ENCODE measurements at places on chromosomes 11 and 22. TPM values are rescaled to one million over a fixed set of nuclear protein-coding genes. Genes with fewer than 3 reads are reported as not detected.

DNA sequence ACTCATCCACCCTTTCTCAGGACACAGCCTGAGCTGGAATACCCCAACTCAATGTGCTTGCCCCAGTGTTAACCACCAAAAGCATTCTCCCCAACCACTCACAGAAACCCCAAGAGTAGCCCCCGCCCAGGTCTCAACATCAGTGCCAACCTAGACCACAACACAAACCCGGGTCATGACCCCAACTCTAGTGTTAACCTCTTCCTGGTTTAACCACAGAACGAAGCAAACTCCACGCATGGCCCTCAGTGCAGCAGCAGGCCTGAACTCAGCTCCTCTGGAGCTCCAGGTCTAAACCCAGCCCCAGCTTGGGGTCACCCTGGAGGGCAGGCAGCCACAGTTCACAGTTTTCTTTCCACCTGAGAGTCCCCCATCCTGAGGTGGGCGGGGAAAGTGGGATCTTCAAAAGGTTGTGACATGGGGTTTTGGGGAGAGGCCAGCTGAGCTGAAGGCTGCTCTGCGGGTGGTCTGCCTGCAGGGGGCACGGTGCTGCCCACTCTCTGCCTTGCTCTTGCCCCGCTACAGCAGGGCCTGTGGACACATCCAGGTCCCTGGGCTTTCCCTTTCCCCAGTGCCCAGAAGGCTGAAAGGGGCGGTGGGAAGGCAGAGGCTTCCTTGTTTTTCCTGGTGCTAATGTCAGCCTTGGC lies 37.9 kb downstream of the NECTIN1 start:
- DNase-seq = no peak

DNA sequence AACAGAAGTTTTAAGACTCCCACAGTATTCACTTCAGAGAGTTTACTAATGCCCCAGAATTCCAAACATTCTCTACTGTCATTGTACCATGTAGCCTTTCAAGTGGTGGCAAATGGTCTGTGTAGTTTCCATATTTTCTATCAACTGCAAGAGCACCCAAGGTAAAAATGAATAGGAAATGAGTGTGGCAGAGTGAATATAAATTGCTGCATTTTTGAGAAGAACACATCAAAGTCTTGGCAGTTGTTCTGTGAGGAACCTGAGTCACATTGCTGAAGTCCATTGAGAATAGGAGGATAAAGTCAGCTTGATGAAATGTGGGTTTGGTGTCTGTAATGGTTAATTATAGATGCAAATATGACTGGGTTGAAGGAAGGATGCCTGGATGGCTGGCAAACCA lies 193.6 kb downstream of the AASDHPPT start:
- DNase-seq = no peak

- no peak for DNase-seq
Observed at GRCh38 chr11:111428113-111428876, 49.2 kb upstream of the POU2AF1 start.

DNA sequence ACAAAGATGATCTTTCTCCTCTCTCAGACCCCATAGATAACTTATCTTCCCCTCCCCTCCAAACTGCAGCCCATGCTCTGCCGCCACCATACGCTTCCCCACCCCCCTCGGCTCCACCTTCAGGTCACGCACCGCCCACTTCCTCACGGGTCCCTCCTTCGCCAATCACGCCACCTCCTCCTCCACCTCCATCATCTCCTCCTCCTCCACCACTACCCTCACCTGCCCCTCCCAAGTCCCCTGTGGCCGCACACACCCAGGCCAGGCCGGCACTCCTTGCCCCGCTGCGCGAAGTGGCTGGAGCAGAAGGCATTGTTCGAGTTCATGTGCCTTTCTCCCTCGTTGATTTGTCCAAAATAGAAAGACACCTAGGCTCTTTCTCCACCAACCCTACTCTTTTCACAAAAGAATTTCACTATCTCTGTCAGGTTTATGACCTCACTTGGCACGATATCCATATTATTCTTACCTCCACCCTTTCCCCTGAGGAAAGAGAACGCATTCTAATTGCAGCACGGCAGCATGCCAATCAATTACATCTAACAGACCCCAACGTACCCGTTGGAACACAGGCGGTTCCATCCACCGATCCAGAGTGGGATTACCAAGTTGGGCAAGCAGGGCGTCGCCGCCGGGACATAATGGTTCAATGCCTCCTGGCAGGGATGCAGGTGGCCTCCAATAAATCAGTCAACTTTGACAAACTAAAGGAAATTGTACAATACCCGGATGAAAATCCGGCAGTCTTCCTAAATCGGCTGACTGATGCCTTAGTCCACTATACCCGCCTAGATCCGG lies 12.3 kb upstream of the OR56A3 start:
- no peak for DNase-seq

DNA sequence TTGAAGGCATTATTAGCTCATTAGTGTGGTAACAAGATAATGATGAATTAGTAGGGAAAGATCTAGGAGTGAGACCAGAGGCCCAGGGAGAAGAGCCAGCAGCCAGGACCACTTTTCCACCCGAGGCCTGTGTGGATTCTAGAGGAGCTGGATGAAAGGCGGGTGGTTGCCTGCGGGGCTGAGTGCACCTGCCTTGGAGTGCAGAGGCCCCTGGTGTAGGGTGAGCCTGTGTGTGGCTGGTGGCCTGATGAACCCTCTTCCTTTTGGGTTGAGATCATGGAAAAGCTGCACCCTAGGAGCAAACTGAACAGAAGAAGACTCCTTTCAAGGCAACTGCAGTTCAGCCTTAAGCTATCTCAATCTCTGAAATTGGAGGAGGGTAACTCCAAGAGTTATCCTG lies 5.9 kb upstream of the TP53AIP1 start:
- peak; percentile 23 for DNase-seq

DNA sequence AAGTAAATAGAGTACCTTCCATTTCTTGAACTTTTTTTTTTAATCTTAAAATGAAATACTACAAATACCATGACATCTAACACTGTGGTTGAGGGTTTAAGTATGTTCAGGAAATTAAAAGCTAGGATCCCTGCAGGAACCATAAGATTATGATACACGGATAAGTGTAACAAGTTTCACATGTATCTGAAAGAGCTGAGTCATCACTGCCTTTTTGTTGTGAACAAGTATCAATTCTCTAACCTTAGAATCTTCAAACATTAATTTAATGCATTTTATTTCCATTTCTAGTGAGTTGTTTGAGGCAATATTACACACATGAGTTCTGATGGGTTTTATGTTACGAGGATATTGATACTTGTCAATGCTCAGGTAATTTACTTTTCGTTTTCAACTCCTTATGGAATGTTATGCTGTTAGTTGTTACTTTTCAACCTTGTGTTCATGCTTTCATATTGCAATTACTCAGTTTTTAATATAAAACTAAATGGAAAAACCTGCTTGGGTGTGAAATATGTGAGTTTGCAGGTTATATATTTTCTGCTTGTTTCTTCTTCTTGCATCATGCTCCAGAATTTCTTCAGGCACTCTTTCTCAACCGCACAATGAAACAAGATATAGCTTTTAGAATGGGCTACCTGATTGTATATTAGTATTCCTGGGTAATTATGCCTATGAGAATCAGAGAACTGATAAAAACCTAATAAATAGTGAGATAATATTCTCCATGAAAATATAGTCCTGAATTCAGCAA lies 361.3 kb upstream of the MTNR1B start:
- DNase-seq = no peak

DNA sequence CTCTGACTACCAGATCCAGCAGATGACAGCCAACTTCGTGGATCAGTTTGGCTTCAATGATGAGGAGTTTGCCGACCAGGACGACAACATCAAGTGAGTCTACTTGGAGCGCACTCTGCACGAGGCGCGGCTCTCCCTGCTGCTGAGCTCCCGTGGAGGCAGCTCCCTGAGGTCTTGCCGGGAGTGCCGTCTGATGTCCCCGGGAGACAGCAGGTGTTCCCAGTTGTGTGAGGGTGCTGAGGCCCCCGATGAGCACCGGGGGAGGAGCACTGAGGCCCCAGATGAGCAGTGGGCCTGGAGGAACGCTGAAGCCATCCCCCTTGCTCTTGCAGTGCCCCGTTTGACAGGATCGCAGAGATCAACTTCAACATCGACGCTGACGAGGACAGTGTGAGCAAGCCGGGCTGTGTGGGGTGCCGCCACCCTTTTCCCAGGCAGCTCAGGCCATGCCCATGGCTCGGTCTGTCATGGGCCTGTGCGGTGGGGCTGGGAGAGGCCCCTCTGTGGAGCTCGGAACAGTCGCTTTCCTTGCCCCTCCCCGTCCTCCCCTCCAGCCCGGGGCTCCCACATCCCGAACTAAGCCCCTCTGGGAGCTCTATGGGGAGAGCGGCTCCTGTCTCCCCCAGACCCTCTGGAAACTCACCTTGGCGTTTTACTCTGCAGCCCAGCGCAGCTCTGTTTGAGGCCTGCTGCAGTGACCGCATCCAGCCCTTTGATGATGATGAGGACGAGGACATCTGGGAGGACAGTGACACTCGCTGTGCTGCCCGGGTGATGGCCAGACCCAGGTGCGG lies 37.1 kb downstream of the SBF1 start:
- DNase-seq = no peak

Gene CADM1
- not detected for total RNA-seq

DNA sequence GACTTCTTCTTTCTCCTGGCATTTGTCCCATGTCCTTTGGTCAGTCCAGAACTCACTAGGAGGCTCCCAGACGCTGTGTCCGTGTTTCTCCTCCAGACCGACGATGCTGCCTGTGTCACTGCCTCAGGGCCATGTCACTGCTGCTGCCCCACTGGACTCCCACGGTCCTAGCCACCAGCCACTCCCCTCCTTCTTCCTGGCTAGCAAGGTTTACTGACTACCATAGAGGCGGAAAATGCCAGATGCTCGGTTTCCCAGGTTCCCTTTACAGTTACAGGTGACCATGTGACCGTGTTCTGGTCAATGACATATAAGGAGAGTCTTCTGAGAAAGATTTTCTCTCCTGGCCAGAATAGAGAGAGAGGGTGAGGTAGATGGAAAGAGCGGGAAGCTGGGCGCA lies 40.7 kb upstream of the RBFOX2 start:
- DNase-seq = no peak

GRCh38 chr22:41285441-41285819 lies 557 bp downstream of the RANGAP1 start:
- DNase-seq = peak; percentile 92

- no peak for DNase-seq
Observed at GRCh38 chr11:130715877-130716220, 200.4 kb downstream of the SNX19 start.

DNA sequence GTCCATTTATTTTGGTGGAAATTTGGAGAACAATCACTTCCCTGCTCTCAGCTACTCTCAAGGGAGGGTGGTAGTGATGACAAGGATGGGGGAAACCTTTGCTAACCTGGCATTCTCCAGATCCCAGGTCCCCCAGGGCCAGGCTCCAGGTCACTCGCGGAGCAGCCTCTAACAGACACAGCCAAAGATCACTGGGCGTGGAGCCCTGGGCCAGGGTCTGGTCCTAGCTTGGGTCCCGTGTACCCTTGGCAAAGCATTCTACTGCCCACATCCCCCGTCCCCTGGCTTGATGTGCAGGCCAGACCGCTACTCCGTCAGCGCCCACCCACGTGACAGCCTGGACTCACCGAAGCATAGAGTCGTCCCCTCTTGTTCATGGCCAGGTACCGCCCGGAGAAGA lies 3.2 kb downstream of the FGF3 start:
- DNase-seq = no peak

DNA sequence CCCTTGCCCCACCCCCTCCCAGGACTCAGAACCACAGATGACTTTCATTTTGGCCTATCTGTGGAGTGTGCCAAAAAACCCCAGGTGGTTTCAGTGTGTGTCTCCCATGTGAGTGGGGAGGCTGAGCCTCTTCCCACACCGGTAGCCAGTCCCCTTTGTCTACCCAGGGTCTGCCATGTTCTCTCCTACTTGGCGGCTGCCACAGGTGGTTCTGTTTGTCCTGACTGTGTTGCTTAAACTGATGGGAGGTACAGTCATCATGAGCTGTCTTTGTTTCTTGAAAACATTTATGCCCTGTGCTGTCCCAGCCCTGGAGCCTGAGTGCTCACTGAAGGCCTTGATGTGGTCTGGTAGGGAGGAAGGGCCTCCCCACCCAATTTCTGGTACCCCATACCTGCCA lies 39.7 kb upstream of the SUSD2 start:
- peak; percentile 50 for DNase-seq

- no peak for DNase-seq
Observed at GRCh38 chr11:3949125-3949524, 93.7 kb downstream of the STIM1 start.

DNA sequence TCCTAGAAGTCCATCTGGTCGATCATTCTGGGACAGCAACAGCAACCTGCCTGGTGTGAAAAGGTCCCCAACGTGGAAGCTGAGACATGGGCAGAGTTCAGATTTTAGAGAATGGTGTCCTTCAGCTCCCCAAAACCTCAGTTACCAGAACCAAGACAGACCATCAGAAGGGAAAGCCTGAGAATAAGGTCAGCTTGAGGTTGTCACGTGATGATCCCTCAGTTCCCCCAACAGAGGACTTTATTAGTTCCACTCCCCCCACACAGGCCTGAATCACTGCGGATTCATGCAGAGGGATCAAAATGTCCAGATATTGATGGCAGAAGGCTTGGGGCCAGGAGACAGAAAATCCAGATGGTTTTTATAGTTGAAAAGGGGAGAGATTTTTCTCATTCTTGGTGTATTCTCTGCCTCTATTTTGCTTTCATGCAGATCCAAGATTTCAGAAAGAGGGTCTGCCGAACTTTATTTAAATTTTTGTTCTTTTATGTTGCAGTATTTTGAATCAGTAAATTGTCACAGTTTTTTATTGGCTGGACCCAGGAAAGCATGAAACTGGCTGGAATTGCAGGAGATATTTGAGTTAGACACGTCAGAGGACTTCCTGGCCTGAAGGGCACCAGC lies 139.0 kb upstream of the NTM start:
- DNase-seq = no peak

Gene CXCR5
- total RNA-seq = not detected

DNA sequence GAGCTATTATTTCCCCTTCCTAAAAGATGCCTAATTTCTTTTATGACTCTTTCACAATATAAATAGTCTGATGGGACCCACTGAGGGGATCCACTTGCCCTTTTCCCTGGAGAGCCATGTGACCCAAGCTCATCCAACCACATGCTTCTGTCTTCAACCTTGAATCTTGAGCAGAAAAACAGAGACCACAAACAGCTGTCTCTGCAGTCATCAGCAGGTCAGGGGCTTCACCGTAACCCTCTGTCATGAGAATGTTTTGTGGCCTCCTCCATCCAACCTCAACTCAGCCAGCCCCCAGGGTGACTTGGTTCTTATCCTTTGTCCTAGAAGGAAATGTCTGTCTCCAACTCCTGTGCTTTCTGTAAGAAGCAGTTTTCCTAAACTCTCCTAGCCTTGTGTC lies 129.6 kb upstream of the POU2AF2 start:
- DNase-seq = no peak

Gene DDIAS
- total RNA-seq = 7.7 TPM

- DNase-seq = no peak
Observed at GRCh38 chr11:115606498-115607220, 102.4 kb upstream of the CADM1 start.

Gene MAPK8IP2
- 2.5 TPM for total RNA-seq

- no peak for DNase-seq
Observed at GRCh38 chr11:32433101-32433913, 2.0 kb downstream of the WT1 start.

DNA sequence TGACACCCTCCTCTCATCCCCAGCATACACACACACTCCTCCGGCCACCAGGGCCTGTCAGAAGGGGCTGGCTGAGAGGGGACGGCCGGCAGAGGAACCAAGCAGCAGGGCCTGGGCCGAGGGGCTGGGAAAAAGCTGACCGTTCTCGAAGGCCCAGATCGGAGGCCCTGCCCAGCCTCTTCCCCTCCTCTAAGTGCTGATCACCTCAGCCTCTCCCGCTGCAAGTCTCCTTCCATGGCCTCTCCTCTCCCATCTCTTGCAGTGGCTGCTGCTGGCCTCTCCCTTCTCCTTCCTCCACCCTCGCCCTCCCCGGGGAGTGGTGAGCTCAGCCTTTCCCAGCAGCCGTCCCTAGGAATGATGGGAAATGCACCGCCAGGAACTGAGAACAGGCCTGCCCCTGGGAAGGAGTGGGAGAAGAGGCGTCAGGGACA lies 39.6 kb downstream of the ARRB1 start:
- peak; percentile 16 for DNase-seq

Measured in MCF 10A (cell line).